ENCODE measurements at places on chromosomes 5 and 9. TPM values are rescaled to one million over a fixed set of nuclear protein-coding genes. Genes with fewer than 3 reads are reported as not detected.

PDE4D gene
- total RNA-seq = 17.8 TPM

DNA sequence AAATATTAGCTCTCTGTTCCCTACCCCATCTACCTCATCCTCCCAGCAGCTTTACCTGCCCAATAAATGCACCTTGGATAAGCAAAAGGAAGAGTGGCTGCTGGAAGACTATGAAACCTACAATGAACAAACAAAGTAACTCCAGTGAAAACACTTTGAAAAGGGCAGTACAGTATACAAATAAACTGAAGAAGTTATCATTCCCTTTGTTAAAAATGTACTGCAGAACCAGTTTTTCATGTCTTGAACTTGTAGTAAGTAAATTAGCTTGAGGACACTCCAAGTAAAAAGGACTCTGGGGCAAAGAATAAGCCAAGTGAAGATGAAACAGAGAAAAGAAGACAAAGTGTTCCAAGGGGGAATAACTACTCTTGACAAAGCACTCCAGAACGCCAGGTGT, 457.1 kb downstream of the DTWD2 start:
- DNase-seq = no peak
- no peak overlapping the region for H3K4me3 ChIP-seq
- H3K36me3 ChIP-seq = no peaks in the 10 kb centered on the region
- H3K4me1 ChIP-seq = no peaks in the 10 kb centered on the region

DNA sequence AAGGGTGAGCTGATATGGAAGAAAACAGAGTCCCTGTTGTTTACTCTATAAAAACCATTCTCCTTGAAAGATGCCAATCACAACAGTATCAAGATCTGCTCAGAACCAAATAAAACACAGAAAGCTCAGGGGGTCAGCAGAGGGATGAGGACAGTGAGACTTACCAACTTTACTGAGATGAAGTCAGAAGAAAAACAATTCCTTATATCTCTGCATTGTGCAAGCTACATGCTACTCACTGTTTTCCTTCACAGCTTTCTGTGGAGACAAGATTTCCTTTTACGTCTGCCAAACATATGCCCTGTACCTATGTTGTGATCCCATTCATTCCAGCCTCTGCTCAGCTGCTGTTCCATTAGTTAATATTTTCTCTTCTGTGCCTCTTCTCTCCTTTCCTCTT, 185.6 kb downstream of the TSSK1B start:
- no peaks in the 10 kb centered on the region for H3K36me3 ChIP-seq
- H3K27ac ChIP-seq = no peak overlapping the region

- no peaks in the 10 kb centered on the region for H3K27me3 ChIP-seq
- peaks cover 4% of the 10 kb centered on the region for H3K36me3 ChIP-seq
- H3K4me1 ChIP-seq = peaks cover 30% of the 10 kb centered on the region
These were observed 232.2 kb downstream of the SYK start for GRCh38 chr9:91033797-91034196.

DNA sequence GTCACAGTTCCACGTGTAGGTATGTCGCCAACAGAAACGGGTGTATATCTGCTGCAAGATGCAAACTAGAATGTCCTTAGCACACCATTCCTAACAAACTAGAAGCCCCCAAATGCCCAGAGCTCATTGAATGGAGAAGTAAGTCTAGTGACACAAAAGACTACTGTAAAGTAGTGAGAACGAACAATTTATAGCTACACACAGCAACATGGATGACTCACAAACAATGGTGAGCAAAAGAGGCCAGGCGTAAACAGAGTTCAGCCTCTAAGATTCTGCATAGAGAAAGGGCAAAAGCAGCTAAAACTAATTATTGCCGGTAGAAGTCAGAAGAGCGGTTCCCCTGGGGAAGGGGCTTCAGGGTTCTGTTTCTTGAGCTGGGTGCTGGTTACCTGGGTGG, 74.7 kb downstream of the AMBP start:
- H3K27me3 ChIP-seq = no peaks in the 10 kb centered on the region
- no peak overlapping the region for H3K27ac ChIP-seq
- DNase-seq = no peak
- no peak overlapping the region for H3K4me3 ChIP-seq
- peaks cover 4% of the 10 kb centered on the region for H3K36me3 ChIP-seq

Data from Calu3 (cell line).